ENCODE measurements at places on chromosomes 6 and 20. TPM values are rescaled to one million over a fixed set of nuclear protein-coding genes. Genes with fewer than 3 reads are reported as not detected.

- no peak for DNase-seq
Observed at GRCh38 chr6:40437631-40438030, 149.5 kb downstream of the LRFN2 start.

DNA sequence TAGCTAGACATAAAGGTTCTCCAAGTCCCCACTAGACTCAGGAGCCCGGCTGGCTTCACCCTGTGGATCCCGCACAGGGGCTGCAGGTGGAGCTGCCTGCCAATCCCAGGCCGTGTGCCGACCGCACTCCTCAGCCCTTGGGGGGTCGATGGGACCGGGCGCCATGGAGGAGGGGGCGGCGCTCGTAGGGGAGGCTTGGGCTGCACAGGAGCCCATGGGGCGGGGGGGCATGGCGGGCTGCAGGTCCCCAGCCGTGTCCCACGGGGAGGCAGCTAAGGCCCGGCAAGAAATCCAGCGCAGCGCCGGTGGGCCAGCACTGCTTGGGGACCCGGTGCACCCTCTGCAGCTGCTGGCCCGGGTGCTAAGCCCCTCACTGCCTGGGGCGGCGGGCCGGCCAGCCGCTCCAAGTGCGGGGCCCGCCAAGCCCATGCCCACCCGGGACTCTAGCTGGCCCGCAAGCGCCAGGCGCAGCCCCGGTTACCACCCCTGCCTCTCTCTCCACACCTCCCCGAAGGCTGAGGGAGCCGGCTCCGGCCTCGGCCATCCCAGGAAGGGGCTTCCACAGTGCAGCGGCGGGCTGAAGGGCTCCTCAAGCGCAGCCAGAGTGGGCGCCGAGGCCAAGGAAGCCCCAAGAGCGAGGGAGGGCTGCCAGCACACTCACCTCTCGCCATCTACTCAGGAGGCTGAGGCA lies 26.5 kb upstream of the ID1 start:
- DNase-seq: no peak

- no peak for DNase-seq
Observed at GRCh38 chr6:20229881-20230280, 17.6 kb upstream of the MBOAT1 start.

DNA sequence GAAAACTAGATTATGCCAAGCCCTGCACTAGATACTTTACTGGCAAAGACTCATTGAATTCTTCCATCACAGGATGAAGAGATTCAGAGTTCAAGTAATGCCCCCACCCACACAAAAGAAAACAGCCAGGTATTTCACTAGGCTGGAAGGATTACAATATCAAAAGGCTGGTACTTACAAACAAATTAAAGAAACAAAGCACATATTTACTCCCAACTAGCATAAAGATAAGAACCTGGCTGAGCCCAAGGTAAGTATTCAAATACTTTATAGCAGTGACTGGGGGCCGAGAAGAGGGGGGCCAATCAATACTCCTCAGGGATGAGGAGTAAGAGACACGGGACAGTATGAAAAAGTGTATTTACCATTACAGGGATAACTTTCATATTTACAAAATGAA lies 3.7 kb downstream of the ACOT8 start:
- no peak for DNase-seq

- DNase-seq: no peak
Observed at GRCh38 chr20:61679473-61679872, 386.2 kb downstream of the TAF4 start.

GRCh38 chr20:58693226-58694006 lies 816 bp downstream of the NPEPL1 start:
- no peak for DNase-seq

- DNase-seq: no peak
Observed at GRCh38 chr6:30787954-30788353, 43.6 kb upstream of the IER3 start.

- DNase-seq: no peak
Observed at GRCh38 chr6:15527838-15528617, 134.8 kb downstream of the DTNBP1 start.

DNA sequence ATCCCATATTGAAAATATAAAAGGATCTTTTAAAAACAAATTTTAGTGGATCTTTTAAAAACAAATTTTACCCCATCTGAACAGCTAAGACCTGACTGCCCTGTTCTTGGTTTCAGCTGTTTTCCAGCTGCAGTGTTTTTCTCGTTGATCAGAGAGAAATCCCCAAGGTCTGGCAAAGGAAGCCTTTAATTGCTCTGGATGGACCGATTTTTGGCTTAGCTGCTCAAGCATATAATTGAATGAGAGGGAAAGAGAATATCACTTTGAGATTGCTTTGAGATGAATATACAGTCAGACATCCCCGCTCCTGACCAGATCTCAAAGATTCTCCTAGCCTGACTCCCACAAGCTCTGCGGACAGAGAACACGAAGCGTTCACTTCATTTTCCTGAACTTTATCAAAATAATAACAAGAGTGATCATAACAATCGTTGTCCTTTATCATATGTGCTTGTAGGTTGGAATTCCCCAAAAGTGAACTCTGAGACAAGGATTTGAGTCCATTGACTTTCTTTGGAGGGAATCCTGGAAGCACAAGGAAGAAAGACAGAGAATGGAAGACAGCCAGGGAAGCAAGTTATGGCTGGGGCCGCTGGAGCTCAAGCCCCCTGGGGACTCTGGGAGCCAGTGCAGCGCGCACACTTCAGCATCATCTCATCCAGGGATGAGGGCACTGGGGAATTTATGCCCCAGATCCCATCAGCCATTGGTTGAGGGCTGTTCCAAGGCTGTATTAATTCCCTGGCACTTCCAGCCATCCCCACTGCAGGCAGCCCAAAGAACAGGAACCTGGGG lies 101.3 kb downstream of the SNX5 start:
- DNase-seq: no peak

DNA sequence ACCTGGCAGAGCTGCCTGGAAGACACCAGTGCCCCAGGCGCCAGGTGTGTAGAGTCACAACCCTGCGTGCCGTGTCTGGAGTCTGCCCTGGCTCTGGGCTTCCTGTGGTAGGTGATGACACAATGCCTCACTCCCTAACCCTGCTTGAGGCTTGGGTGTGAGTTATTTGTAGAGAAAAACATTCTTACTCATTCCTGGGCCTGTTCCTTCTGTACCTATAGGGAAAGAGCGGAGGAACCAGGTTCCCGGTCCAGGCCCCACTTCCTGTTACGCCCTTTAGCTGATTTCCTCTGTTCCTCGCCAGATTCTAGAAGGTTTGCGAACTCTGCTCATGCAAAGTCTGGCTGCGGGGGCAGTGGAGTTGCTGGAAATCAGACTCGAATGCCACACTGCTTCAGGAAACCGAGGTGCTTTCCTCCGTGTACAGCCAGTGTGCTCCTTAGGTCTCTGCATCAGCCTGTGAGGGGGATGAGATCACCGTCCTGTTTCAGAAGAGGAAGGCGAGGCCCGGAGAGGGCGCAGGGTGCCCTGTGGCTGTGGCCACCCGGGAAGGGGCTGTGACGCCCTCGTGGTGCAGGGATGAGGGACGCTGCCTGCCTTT lies 67.1 kb upstream of the DUSP22 start:
- DNase-seq: no peak

DNA sequence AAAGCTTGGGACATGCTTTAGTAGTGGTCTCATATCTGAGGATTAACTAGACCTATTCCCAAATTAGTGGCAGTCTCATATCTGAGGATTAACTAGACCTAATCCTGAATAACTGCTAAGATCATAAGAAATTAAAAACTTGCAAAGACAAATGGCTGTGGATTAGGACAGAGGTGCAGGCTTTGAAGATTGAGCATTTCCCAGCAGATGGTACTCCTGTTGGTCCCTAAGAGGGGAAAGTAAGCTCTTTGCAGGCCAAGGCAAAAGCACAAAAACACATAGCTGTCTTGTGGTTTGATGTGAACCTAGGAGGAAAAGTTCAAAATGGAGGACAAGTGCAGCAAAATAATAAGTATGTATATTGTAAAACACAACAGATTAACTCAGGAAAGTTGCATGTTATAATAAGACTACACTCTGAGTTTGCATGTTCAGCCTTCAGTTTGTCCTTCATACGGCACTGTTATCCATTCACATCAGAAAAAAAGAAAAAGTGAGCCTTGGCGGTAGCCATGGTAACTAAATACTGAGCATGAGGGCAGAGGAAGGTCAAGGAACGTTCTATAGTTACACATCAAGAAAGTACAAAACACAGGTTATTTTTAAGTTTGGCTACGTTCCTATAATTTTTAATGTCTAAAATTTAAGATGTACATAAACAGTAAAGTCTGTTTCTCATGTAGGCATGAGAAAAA lies 62.8 kb downstream of the FILIP1 start:
- DNase-seq: peak; percentile 42

- no peak for DNase-seq
Observed at GRCh38 chr6:2783188-2783963, 18.2 kb downstream of the WRNIP1 start.

DNA sequence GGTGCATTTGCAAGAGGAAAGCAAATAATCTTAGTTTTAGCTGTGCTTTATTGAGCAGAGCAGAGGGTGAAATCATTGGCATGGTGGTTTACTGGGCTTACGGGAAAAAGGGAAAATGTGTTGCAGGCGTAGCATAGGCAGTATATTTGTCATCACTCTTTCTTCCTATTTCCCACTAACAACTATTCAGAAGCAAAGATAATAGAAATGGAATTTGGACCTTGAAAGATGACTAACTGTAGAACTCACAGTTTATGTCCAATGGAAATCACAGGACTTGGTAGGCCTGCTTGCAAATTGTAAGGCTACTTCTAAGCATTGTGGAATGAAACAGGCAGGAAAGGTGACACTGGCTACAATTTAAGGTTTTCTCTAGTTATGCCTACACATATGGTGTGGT lies 611.9 kb upstream of the MAN1A1 start:
- no peak for DNase-seq

The MYBL2 gene
- 24.4 TPM for polyA plus RNA-seq

DNA sequence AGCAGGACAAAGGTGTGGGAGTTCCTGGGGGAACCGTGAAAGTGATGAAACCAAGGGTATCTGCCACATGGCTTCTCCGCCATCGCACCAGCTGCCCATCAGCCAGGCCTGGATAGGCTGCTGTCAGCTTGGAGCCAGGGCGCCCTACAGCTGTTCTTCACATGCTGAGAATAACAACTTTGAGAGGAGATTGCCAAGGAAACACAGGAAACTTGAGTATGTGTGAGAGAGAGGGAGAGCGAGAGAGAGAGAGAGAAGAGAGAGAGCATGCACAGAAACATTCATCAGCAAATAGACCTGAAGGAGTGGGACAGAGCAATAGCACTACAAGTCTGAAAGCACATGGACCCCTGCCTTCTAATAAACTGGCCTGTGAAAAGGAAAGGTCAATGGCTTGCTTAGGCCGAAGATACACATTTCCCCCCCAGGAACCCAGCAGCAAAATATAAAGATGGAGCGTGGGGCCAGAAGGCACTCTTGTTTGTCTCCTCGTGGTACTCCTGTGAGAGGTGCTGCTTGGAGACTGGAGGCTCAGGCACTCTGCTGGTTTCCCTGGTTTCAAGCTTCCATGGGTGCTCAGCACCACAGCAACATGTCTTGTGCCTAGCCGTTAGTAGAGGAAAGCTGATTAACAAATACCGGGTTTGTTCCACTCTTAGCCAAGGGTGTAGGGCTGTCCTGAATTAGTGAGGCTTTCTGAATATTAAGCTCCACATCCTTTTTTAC lies 53.0 kb downstream of the SNAP25 start:
- DNase-seq: no peak

DNA sequence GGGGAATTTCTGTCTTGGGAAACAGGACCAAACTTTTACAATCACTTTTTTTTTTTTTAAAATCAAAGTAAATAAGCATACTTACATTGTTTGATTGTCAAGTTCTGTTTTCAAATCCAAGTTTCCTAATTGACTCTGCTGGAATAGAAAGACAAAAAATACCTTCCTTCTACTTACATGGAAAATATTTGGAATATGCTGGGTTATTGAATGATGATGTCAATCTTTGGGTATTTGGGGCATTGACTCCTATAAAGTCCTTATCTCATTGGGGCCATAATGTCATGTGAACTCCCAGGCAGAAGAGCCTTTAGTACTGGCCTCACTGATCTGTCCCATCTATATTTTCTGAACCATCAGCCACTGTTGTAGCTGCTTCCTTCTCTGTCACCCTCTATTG lies 122.6 kb upstream of the NOX3 start:
- no peak for DNase-seq

Data from renal pelvis (tissue), 12 donors.